ENCODE measurements at places on chromosomes 16 and 17. TPM values are rescaled to one million over a fixed set of nuclear protein-coding genes. Genes with fewer than 3 reads are reported as not detected.

TSPOAP1 gene
- total RNA-seq, result 0.20 TPM

OR2C1 gene
- 0.26 TPM for total RNA-seq

CIBAR2 gene
- total RNA-seq, result not detected

NPIPA7 gene
- 0.78 TPM for total RNA-seq

CCDC154 gene
- 0.96 TPM for total RNA-seq

SLC13A2 gene
- not detected for total RNA-seq

XYLT1 gene
- total RNA-seq, result 16.0 TPM

HOXB7 gene
- total RNA-seq, result 1.8 TPM

CCL11 gene
- total RNA-seq, result not detected

ALOX12 gene
- not detected for total RNA-seq

TMEM186 gene
- 6.6 TPM for total RNA-seq

CCL8 gene
- total RNA-seq, result 0.20 TPM

TP53TG3B gene
- not detected for total RNA-seq

C17orf67 gene
- total RNA-seq, result 0.91 TPM

CBFA2T3 gene
- total RNA-seq, result not detected

EME2 gene
- 15.9 TPM for total RNA-seq

CDRT15 gene
- not detected for total RNA-seq

KRT28 gene
- total RNA-seq, result not detected

CCL3 gene
- not detected for total RNA-seq

LGALS9B gene
- total RNA-seq, result not detected

CCL17 gene
- not detected for total RNA-seq

SEPTIN12 gene
- total RNA-seq, result not detected

PDPR gene
- 31.0 TPM for total RNA-seq

ST3GAL2 gene
- total RNA-seq, result 33.1 TPM

KCNG4 gene
- not detected for total RNA-seq

NUPR1 gene
- 25.6 TPM for total RNA-seq

CD300E gene
- total RNA-seq, result not detected

All from smooth muscle cell of the pulmonary artery (primary cell).